ENCODE measurements at places on chromosomes 16 and 17.
A peak's percentile ranks its signal among the peaks of the same experiment; 100 is the strongest.

DNA sequence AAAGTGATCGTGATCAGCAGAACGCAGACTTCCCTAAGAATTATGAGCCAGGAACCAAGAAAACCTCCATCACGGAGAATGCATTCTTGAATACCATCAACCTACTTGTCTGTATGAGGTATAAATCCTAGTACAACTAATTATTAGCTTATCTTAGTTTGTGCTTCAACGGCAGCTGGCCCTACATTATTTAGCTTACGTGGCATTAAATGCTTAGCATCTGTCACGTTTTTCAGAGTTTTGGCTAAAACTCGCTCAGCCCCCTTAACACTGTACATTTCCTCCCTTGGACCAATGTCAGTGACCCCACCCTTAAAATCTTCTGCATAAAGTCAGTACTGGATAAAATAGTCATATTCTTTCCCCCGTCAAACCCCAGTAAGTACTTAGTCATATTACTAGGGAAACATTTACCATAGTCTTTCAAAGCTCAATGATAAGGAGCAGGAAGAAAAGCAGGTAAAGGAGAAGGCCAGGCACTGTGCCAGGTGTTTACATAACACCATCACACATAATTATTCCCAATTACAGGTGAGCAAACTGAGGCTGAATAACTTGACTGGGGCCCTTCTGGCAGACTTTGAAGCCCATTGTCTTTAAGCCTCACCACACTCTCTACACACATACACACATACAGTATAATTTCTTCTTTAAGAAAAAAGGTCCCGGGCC lies 16.6 kb upstream of the TXNDC11 start:
- DNase-seq, result no peak

DNA sequence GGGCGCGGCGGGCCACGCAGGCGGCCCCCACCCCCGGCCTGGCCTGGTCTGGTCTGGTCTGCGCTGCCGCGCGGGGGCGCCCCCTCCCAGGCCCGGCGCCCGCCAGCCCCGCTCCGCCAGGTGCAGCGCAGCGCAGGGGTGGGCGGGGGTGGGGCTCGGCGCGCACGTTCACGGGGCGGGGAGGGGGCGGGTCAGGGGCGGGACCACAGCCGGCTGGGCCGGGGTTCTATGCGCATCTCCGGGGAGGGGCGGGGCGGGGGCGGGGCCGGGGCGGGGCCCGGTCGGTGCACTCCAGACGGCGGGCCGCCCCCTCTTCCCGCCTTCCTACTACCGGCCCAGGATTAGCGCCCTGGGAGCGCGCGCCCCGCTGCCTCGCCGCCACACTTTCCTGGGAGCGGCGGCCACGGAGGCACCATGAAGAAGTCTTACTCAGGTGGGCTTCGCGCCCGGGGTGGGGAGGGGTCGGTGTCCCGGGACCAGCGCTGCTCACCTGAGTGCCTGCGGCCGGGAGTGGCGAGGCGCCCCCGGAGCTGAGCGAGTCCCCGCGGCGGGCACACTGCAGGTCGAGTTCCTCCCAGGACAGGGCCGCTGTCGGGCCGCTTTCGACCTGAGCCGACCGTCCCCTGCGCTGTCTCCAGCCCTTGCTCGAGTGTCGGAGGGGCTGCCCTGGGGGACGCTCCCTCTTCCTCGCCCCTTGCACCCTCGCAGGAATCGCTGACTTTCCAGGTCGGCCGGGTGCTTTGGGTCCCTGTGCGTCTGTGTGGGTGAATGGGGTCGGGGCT lies 140.5 kb downstream of the SEC14L1 start:
- peak; percentile 48 for DNase-seq

DNA sequence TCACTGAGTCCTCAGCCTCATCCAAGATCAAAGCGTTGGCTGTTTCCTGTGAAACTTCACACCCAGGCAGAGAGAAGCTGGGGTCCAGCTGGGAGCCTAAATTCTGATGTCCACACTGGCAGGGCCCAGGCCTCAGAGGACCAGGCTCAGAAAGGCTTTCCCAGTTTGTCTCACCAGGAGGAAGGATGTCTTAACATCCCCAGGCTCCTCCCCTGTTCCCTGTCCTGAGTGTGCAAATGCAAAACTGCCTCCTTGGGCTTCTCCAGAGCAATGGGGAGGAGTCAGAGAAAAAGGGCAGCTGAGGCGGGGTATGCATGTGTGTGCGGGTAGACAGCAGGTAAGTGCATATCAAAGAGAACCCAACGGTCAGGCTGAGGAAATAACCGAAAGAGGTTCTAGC lies 45.7 kb downstream of the CUEDC1 start:
- DNase-seq, result peak; percentile 38

GRCh38 chr16:47728205-47728604 lies 267.1 kb downstream of the PHKB start:
- no peak for DNase-seq

GRCh38 chr17:13544292-13544691 lies 57.4 kb downstream of the HS3ST3A1 start:
- DNase-seq, result no peak

DNA sequence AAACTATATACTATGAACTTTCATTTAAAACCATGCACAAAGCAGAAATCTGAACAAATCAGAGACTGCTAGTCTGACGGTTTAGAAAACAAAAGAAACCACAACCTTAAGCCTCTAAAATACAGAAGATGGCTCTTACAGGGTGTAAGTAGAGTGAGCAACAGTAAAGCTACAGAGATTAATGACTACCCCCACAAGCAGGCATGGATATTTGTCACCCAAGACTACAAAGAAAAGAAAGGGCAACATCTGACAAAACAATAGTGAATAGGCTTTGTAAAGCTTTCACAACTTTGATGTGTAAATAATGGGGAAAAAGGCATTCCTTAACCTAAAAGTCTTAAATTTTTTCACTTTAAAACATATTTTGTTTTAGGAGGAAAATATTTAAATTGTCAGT lies 75.0 kb downstream of the SPAG9 start:
- DNase-seq, result no peak

- no peak for DNase-seq
Observed at GRCh38 chr17:8441690-8442089, 6.0 kb downstream of the NDEL1 start.

DNA sequence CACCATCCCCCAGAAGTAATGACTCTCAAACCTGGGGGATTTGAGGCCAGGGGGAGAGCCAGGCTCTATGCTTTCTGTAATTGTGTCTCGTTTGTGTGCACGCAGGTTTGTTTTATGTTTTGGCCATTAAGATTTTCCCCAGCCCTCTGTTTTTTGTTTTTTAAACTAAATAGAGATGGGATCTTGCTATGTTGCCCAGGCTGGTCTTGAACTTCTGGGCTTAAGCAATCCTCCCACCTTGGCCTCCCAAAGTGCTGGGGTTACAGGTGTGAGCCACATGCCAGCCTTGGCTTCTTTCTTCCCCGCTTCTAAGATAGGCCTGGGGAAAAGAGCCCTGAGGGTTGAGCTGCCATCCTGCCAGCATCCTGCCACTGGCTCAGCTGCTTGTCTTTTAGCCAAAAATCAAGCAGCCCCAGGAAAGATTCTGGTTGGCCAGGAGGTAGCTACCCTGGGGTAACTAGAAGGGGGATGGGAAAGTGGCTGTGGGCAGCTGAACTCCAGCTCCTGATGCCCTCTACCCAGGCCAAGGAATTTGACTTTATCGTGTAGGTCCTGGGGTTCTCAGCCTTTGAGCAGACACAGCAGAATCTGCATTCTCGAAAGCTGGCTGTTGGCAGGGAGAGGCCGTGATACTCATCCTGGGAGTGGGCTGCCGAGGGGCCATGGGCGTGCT lies 18.4 kb downstream of the KDM8 start:
- no peak for DNase-seq

- no peak for DNase-seq
Observed at GRCh38 chr16:14464796-14465195, 165.3 kb downstream of the PARN start.

GRCh38 chr17:66579556-66579955 lies 255.4 kb upstream of the CACNG5 start:
- no peak for DNase-seq

DNA sequence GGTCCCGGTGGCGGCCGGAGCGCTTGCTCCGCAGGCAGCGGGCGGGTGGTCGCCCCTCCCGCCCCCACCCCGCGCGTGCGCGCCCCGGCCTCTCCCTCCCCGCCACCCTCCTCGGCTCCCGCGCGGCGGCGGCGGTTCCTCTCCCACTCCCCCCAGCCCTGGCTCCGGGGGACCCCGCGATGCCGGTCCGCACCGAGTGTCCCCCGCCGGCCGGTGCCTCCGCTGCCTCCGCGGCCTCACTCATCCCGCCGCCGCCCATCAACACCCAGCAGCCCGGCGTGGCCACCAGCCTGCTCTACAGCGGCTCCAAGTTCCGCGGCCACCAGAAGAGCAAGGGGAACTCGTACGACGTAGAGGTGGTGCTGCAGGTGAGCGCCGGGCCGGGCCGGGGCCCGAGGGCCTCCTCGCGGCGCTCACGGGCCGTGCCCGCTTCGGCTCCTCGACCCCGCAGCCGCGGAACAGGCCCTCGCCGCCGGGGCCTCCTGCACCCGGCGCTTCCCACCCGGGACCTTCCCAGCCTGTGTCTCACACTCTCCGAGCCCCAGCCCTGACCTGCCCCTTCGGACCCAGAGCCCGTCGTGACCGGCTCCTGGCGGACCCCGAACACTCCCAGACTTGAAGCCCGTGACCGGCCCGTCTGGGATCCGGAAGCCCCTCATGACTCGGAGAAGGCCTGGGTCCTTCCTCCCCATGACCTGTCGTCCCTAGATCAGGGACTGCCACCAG lies 490 bp downstream of the GID4 start:
- no peak for DNase-seq

DNA sequence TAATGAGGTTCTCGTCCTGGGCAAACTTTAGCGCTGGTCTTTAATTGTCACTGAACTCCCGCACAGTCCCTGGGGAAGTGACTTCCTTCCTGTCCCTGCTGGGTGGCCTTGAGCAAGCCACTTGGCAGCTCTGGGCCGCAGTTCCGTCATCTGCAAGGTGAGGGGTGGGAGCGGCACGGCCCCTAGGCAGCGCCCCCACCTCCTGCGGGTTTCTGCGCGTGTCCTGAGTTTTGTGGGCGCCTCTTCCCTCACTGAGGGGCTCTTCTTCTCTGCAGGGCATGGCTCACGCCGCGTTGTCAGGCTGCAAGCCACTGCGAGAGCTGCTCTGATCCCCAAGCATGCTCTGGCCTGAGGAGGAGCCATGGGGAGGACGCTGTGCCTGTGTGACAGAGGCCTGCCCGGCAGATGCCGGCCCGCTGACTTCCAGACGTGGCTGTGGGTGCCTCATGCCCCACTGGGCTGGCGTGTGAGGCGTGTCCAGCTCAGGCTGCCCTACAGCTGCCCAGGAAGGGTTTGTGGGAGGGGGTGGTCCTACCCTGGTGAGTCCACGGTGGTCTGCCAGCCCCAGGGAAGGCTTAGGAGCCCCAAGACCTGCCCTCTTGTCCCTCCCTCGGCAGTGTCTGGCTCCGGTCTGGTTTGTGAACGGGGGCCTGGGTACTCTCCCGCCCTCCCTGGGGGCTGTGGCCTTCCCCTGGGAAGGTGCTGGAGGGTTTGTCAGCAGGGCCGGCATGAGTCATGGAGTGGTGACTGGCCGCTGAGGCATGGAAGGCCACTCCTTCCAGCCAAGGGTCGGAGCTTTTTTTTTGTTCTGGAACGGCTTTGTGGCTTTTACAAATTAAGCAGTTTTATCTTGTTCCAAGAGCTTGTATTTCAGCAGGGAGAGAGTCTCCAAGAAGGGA lies 182.0 kb downstream of the SEC14L1 start:
- no peak for DNase-seq

- DNase-seq, result no peak
Observed at GRCh38 chr17:82939621-82940135, 99.9 kb upstream of the ZNF750 start.

Data from NCI-H510A treated with DMSO at 0.1 percent for 48 hours (cell line).